ENCODE measurements at places on chromosomes 5 and 9.

GRCh38 chr5:176943816-176944215, 44.7 kb upstream of the HK3 start:
- no peak for DNase-seq

- DNase-seq, result no peak
Measured at GRCh38 chr5:40685193-40685592, 5.5 kb downstream of the PTGER4 start.

GRCh38 chr5:141871870-141872269, 6.3 kb downstream of the PCDH1 start:
- no peak for DNase-seq

GRCh38 chr5:16521521-16522483, 56.2 kb upstream of the ZNF622 start:
- DNase-seq, result no peak

DNA sequence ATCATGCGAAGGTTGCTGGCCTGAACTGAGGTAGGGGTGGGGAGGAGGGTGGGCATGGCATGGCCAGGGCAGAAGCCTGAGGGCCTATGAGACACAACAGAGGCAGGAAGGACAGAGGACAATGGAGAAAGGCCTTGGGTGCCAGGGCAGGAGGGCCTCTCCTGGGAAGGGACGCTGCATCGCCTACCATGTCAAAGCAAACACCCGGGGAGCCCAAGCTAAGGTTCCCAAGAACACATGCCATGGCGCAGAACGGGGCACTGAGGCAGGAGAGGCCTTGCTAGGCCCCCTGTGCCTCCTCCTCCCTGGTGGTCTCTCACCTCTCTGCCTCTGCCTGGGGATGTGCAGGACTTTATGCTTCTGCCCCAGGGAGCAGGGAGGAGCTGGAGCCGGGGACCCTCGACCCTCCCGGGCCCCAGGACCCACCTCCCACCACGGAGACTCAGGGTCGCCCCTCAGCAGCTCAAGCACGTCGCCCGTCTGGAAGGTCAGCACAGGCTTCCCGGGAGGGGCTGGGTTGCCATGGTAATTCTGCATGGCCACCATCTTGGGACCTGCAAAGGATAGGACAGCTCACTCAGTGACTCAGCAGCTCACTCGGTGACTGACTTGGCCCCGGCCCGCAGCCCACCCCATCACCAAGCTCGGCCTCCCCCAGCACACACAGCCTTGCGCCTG, 40.3 kb upstream of the SARDH start:
- DNase-seq, result peak; percentile 82

- DNase-seq, result peak; percentile 56
Measured at GRCh38 chr5:134577796-134578577, 52.5 kb downstream of the JADE2 start.

DNA sequence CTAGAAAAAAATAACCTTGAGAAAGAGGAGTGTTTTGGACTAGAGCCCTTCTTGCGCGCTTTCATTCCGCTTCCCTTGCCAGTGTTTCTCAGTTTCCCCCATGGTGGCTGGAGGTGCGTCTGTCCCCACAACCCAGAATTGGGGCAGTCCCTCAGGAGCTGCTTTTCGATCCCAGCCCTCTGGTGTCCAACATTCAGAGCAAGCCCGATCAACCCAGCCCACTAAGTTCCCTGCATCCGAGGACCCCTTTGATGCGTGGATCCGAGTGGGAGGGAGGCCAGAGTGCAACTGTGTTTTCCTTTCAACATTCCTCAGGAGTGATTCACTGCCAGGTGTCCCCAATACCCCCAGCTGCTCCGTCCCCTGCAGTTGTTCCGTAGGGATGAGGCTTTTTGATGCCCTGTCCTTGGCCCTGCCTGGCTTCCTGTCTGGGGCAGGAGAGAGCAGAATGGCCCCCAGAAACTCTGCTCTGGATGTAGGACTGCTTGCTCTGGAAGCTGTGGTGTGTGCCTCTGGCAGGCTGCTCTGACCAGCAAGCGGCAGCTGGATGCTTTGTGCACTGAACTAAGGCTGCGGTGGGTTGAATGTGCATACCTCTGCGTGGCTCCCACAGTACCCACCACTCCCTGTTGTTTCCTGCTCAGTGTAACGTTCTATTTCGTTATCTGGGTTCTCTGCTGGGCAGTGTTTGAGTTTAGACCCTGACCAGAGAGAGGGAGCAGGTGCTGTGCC, 117.5 kb downstream of the BOD1 start:
- no peak for DNase-seq

DNA sequence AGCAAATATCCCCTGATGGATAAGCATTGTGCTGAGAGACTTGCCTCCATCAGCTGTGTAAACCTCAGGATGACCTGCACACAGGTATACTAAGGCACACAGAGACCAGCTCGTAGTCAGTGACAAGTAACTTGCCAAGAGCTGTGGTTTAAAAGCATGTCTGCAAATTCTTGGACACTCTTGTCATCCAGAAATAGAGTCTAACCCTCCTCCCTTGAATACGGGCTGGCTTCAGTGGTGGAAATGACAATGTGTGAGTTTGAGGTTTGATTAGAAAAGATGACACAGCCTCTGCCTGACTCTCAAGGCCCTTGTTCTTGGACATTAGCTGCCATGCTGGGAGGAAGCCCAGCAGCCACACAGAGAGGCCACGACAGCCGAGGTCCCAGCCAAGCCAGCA, 114.4 kb downstream of the GADD45G start:
- DNase-seq, result no peak

DNA sequence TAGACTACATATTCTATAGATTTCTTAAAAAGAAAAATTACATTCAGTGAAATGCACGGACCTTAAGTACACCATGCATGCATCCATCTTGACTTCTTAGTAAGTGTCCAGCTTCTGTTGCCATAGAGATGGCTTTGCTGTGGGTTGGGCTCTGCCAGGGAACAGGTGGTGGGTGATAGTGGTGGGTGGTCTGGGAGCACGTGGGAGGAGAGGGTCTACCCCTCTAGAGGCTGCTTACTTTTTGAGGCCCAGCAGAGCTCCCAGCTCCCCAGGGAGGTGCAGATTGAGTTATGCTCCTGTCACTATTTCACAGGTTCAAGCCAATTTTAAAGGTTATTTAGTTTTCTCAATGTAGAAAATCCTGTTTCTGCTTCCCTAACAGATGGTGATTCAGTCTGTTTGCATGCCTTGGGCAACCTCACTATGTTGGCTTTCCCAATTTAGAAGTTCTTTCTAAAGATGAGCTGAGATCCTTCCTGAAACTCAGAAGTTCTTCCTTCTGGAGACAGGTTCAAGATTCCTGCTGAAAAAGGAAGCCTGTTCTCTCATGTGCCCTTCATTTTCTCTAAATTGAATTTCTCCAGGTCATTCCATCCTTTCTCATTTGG, 107.4 kb upstream of the LHFPL2 start:
- no peak for DNase-seq

GRCh38 chr5:133398646-133399101, 213.7 kb downstream of the FSTL4 start:
- no peak for DNase-seq

GRCh38 chr5:112757468-112758208, 20.0 kb downstream of the APC start:
- DNase-seq, result no peak

- DNase-seq, result no peak
Measured at GRCh38 chr5:168328814-168329213, 37.4 kb downstream of the WWC1 start.

DNA sequence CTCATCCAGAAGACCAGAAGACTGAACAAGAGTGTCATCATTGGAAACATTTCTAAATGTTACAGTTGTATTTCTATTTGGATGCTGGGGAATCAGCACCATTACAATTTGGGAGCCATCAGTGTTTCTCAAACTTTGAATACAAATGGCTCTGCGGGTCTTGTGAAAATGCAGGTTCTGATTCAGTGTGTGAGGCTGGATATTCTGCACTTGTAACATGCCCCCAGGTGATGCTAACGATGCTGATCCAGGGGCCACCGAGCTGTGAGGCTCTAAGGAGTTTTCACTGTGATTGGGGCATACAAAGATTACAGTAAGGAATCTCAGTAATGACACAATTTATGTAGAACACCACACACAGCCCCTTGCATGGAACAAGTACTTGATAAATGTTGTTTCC, 167.7 kb downstream of the ACTL7B start:
- no peak for DNase-seq

- peak; percentile 54 for DNase-seq
Measured at GRCh38 chr5:135227064-135228022, 171.7 kb downstream of the MACROH2A1 start.

- peak; percentile 94 for DNase-seq
Measured at GRCh38 chr9:133448487-133448972, 11.2 kb upstream of the CACFD1 start.

- DNase-seq, result no peak
Measured at GRCh38 chr9:86277072-86277471, 5.3 kb downstream of the ISCA1 start.

Data from chondrocyte (in vitro differentiated cells).